Activated CD4-positive, alpha-beta T cell treated with anti-CD3 and anti-CD28 coated beads, Interleukin-2, amount 50 U/mL, for 24 hours (primary cell): ENCODE measurements at places on chromosomes 1 and 21.

DNA sequence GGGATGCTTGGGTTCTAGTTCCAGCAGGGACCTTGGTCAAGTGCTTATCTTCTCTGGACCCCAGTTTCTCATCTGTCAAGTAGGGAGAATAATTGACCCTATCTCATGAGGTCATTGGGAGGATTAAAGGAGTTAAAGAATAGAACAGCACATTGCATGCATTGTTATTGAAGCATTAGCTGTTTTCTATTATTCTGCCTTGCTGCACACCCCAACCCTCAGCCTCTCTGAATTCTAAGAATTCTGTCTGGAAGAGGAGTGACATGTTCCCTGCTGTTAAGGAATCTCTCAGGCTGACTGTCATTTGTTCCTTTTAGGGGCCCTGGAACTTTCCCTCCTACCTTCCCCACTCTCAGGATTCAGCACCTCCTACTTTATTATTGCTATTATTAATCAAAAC, 73.9 kb downstream of the NENF start:
- no peak for DNase-seq

DNA sequence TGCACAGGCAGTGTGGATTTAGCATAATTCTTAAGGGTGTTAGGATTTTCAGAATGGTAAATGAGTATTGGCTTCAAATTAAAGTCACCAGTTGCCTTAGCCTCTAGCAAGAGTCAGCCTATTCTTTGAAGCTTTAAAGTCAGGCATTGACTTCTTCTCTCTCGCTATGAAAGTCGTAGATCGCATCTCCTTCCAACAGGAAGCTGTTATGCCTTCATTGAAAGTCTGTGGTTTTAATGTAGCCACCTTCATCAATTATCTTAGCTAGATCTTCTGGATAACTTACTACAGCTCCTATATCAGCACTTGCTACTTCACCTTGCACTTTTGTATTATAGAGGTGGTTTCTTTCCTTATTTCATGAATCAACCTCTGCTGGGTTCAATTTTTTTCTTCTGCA, 320.2 kb downstream of the PTPRC start:
- DNase-seq: no peak

- DNase-seq: no peak
Measured at GRCh38 chr21:33541105-33541711, 709 bp downstream of the GART start.

DNA sequence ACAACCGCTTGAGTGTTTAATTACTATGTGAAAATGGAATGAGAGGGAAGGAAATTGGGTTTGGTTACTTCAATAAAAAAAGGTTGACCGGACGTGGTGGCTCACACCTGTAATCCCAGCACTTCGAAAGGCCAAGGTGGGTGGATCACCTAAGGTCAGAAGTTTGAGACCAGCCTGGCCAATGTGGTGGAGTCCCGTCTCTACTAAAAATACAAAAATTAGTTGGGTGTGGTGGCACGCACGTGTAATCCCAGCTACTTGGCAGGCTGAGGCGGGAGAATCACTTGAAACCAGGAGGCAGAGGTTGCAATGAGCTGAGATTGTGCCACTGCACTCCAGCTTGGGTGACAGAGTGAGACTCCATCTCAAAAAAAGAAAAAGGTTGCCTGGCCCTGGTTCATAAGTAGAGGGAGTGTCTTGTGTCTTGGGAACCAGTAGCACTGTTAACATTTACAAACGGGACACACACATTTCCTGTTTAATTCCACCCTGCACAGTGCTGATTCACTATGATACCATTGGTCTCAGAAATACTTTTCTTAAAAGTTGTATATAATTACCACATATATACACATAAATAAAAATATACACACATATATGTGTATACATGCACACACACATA, 27.6 kb upstream of the CLDN14 start:
- DNase-seq: no peak

DNA sequence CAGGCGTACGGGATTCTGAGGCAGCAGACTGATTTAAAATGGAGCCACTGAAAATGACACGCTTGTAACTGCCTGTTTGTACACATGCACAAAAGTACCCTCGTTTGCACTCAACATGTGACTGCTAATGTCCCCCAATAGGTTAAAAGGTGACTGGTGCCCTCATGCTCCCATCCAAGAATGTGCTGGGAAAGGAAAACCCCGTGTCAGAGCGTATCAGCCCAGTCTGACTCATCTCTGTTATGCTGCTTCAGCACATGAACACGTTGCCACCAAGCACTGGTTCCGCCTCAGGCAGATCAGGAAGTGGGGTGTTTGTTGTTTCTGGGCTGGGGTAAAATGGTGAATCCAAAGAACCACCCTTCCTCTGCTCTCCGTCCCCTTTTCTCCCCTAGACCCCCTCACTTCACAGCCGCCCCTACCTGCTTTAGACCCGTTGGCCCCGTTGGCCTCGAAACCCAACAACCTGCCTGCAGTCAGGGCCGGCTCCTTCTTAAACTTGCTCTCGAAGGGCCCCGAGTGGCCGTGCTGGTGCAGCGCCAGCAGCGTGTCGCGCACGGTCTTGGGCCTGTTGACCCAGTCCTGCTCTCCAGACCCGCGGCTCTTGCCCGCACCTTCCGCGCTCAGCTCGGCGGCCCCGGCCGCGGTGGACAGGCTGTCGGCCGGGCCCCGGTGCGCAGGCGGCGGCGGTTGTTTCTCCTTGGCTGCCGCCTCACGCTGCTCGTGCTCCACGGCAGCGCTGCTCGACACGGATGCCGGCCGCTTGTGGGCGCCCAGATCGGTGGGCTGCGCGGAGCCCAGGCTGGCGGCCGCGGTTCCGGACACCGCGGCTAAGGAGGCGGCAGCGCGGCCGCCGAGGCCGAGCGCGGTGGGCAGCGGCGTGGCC, 1.7 kb downstream of the IRF2BP2 start:
- peak; percentile 52 for DNase-seq

DNA sequence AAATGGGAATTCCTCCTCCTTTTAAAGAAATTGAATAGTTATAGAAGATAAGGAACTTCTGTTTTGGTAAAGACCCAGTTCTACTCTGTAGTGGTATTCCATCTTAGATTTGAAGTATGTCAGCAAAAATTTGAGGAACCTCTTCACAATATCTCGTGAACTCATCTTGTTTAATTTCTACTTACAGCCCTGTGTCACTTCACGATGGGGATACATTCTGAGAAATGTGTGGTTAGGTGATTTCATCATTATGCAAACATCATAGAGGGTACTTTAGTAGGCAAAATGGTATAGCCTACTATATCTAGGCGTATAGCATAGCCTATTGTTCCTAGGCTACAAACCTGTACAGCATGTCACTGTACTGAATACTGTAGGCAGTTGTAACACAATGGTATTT, 36.0 kb downstream of the ALG6 start:
- DNase-seq: no peak

GRCh38 chr21:30014886-30015285, 75.1 kb upstream of the GRIK1 start:
- DNase-seq: no peak

- no peak for DNase-seq
Measured at GRCh38 chr1:3742439-3743298, 9.6 kb upstream of the CCDC27 start.

DNA sequence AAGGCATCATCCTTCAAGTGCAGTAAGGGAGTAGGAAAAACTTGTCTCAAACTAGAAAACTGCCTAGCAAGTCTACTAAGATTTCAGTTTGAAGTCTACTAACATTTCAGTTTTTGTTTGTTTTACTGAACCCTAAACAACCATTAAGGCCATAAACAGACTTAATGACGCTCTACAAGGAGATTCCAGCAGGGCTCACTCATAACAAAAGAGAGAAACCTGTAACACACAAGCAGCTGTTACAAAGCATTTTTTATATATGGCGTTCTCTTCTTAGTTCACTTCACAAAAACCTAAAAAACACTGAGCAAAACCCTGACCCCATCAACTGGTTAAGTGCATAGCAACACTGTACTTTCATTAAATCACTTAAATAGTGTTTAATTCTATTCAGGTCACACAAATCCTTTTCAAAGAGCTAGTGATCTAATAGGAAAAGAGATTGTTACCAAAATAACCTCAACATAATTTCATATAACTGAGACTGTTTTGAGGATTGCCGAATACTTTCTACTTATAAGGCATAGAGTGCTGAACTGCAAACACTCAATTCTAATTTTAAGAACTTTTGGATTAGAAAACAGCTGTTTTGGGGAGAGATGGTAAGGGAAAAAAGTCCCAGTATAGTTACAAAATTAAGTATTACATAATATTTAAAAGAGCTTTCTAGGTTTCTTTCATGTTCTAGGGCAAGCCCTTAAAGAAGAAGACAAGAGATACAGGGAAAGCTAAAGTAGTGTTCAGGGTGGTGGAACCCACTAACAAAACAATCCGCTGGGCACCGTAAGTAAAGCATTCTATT, 1.4 kb downstream of the B3GALNT2 start:
- DNase-seq: no peak

GRCh38 chr1:97553971-97554370, 366.9 kb downstream of the DPYD start:
- DNase-seq: no peak

DNA sequence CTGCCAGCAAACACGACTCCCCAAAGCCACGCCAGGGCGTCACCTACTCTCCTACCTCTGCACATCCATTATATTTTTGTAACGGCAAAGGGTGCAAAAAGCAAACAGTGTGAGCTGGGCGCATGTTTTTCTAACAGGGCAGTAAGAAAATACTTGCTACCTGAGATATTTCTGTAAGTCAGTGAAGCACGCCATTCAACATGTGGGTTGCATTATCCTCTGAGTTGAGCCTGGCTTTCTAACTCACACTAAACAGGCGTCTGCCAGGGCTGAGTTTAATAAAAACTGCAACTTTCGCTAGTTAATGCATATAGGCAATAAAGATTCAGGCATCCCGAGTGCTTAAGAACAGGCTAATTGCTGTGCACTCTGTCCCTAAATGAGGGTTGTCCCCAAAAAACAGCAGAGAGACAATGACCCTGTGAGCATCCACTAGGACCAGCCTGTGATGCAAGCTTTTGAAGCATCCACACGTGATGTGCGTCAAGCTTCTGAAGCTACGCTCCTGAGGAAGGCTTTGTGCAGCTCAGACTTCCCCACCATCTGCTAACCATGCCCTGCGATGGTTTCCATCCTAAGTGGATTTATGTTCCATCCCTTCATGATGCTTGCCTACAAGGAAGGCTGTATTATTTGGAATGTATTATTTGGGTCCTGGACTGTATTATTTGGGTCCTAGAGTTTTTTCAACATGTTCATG, 70.0 kb upstream of the SIM2 start:
- DNase-seq: no peak

DNA sequence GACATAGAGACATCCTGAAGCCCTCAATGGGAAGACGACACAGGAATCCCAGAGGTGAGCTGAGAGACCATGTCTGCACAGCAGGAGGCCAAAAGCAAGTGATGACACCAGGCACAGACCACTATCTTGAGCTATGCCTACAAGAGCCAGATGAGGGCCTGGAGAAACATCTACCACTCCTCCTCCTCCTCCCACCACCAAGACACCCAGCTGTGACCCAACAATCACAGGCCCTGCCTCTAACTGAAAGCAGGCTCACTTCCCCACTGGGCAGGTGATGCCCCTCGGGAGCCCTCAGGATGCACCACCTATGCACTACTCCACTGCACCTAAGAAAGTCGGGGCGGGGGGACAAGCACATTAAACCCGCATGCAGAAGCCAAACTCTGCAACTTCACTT, 16.5 kb downstream of the TADA1 start:
- DNase-seq: no peak

DNA sequence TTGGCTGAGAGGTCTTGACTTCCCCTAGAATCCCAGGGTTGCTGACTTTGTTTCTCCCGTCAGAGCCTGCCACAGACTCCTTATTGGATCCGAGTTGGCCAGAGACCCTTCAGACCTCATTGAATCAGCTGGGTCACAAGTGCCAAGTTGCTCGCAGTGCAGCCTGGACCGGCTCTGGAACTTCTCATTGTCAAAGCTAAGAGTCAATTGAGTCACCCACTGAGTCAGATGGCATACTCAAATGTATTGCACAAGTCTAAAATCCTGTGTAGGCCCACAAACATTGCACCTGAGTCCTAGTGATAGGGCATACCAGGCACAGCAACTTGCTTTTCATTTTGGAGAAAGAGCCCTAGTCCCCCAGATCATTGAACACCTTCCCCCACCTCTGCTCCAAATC, 20.4 kb upstream of the SCAF4 start:
- no peak for DNase-seq

GRCh38 chr1:91689641-91690481, 189.2 kb downstream of the CDC7 start:
- DNase-seq: no peak

DNA sequence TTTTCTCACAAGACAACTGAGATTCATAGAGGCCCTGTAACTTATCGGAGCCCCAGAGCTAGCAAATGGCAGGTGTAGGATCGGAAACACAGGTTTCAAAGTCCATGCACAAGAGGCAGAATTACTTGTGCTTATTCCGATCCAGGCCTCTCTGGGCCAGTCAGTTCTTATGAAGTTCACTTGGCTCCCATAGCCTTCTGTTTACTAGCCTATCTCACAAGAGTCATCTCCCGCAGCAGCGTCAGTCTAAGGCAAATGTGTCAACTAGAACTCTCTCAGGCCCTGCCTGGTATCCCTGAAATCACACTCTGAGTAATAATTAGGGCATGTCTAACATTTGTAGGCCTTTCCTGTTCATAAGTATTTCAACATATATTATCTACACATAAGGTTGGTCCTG, 43.3 kb downstream of the PHC2 start:
- DNase-seq: no peak

DNA sequence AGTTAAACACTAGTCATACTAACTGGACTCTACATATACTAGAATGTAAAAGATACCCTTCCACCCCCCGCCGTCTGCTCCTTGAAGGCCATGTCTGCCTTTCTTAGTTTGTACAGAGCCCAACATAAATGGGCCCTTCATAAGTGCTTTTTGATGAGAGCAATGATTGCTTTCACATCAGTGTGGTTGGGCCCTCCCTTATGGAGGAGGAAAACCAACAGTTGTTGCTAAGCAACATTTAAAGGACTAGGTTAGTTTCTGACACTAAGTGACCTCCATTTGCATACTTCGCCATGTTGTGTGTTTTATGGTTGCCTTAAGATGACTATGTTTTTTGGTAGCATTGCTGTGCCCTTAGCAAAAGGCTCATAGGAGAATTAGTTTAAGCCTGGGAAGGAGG, 182.0 kb upstream of the SGIP1 start:
- DNase-seq: no peak

DNA sequence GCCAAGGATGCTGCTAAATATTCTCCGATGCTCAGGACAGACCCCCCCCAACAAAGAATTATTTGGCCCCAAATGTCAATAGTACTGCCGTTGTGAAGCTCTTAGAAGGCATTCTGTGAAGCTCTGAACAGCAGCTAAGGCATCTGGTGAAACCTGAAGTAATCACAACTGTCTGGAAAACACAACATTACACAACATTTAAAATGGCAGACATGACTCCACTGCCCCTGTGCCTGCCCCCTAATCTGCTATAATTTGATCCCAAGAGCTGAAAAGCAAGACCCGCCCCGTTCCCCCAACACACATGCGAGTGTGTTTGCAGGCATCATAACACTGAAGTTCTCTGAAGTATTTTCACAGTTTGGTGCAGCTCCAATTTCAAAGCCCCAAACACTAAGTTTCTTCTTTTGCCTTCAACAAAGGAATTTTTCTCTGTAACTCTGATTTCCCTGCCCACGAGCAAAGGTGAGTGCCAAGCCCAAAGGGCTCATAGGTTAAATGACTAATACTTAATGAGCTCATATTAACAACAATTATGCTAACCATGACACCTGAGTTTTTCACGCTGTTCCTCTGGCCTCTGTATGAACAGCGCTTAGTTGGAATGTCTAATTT, 129.2 kb downstream of the CLIC6 start:
- no peak for DNase-seq
